ENCODE measurements at places on chromosomes 6 and 20.
A peak's percentile ranks its signal among the peaks of the same experiment; 100 is the strongest.

DNA sequence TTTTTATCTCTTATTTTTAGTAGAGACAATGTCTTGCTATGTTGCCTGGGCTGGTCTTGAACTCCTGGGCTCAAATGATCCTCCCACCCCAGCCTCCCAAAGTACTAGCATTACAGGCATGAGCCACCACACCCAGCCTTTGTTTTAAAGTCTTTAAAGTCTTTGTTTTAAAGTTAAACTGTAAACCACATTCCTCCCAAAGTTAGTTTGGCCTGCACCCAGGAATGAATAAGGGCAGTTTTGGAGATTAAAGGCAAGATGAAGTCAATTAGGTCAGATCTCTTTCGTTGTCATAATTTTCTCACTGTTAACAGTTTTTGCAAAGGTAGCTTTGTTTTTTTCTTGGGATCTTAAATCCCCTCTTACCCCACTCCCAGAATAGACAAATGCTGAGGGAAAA lies 63.8 kb downstream of the UBR2 start:
- DNase-seq = no peak

- DNase-seq = no peak
These were observed 37.8 kb downstream of the RREB1 start for GRCh38 chr6:7145585-7145884.

DNA sequence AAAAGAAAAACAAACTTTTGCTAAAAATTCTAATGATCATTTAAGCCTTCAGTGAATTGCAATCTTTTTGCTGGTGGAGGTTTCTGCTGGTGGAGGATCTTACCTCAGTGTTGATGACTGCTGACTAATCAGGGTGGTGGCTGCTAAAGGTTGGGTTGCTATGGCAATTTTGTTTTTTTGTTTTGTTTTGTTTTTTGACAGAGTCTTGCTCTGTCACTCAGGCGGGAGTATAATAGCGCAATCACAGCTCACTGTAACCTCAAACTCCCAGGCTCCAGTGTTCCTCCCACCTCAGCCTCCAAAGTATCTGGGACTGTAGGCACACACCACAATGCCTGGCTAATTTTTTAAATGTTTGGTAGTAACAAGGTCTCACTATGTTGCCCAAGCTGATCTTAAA lies 94.7 kb downstream of the ANKRD6 start:
- no peak for DNase-seq

GRCh38 chr6:17226786-17227233 lies 54.4 kb upstream of the RBM24 start:
- DNase-seq = no peak

- DNase-seq = no peak
These were observed 56.1 kb downstream of the DCBLD1 start for GRCh38 chr6:117538615-117539014.

GRCh38 chr6:15491255-15491985 lies 171.4 kb downstream of the DTNBP1 start:
- peak; percentile 11 for DNase-seq

GRCh38 chr20:24612799-24613775 lies 143.7 kb downstream of the SYNDIG1 start:
- no peak for DNase-seq

DNA sequence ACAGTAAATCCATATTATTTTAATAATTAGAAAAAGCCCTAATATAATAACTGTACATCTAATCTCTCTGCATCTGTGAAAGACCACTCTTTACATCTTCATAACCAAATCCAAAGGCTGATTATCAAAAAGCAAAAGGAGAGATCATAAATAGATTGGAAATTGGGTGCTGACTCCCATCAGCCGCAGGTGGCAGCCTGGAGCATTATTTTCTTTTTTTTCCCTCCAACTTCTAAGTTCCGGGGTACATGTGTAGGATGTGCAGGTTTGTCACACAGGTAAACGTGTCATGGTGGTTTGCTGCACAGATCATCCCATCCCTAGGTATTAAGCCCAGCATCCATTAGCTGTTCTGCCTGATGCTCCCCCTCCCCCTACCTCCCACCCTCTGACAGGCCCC lies 30.5 kb downstream of the LRP11 start:
- DNase-seq = no peak

DNA sequence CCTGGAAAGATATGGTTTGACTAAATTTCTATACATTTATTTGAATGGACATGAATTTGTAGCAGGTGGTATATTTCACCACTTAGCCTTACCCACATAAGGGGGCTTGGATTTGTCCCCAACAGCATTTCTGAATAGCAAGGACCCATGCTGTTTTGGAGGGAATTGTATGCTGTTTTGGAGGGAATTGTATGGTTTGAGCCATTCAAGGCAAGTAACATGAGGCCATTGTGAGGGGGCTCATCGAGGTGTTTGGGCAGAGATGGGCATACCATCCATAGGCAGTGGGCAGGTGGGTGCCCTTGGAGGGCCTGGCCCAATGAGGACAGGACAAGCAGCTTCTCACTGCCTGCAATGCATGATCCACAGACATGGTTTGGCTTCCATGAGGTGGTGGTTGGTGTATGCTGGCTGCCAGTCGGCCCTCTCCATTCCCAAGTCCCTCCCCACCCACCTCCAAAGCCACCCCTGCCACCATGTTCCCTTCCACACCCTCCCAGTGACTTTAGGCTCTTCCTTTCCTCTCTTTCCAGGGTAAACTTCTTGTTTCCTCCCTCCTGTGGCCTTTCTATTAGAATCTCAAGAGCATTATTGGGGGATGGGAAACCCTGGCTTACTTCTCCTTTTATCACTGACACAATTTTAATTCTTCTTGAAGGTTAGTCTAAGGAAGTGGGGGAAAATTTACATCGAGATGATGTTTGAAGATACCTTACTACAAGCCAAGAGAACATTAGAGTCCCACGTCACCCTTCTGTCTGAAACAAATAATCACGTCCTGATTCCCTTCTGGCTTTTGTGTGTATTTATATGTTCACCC lies 13.2 kb upstream of the PXDC1 start:
- DNase-seq = no peak

- no peak for DNase-seq
These were observed 48.1 kb downstream of the CHMP4B start for GRCh38 chr20:33859157-33859695.

- no peak for DNase-seq
These were observed 271.5 kb upstream of the CDYL start for GRCh38 chr6:4504700-4505099.

GRCh38 chr6:167255918-167256553 lies 35.1 kb upstream of the UNC93A start:
- DNase-seq = no peak

DNA sequence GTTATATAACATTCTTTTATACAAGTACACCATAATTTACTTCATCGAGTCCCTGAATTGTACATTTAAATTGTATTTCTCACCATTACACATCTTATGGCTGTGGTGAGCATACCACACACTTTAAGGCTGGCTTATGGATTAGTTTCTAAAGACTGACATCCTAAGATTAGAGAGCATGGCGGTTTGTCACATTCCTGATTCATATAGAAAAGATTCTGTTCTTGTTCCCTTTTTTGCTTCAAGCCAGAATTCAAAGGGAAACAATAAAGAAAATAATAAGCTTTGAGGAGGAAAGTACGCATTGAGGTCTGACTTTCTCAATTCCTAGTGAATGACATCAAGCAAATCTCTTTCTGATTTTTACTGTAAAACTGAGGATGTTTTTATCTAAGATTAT lies 2.5 kb downstream of the BTN1A1 start:
- DNase-seq = no peak

DNA sequence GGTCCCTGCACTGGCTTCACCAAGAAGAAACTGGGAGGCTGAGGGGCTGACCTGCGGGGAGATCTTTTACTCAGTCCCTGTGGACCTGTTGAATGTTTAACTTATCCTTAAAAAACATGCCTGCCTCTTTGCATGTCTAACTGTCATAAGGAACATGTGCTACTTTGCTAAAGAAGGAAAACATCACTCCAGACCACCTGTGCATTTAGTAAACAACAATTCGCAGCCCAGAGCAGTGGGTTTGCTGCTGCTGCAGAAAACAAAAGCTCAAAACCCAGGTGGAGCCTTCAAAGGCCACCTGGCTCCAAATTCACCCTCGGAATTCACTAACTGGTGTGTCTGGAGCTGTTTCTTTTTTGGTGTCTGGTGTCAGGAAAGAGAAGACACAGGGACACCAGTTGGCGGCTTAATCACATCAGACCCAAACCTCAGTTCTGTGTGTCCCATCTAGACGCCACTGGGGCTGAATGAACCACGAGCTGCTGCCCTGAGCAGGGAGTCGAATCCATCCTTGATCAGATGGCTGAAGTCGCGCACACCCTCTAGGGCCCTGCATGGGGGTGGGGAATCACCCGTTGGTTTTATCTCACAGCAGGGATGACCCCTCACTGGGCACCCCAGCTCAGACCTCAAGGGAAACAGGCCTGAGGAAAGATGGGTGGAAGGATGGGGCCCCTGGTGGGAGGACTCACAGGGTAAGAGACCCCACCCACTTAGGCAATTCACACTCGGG lies 344.3 kb downstream of the PREX1 start:
- no peak for DNase-seq

DNA sequence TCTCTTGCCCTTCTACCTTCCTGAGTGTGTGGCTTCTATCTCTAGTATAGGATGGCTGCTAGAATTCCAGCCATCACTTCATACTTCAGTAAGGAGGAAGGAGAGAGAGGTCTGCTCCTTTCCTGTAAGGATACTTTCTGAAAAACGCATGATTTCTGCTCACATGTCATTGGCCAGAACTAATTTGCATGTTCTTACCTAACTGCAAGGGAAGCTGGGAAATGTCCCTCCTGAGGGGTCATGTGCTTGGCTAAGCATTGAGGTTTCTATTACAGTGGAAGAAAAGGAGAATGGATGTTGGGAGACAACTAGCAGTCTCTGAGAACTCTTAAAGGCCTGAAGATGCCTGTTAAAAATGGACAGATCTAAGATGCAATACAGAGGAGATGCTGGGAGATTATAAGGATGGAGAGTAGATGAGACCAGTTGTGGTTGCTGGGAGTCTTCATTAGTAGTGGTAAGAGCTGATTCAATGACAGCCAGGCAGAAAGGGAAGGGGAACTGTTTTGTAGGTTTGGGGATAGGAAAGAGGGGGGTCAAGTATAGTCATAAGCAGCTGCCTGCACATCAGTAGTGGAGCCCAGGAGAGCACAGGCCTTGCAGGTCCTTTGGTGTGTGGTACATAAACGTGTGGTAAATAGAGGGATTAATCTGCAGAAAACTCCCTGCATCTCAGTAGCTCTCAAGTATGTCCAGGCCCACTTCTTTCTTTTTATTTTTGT lies 20.2 kb downstream of the CDS2 start:
- DNase-seq = no peak

GRCh38 chr6:108169464-108170331 lies 3.9 kb downstream of the NR2E1 start:
- no peak for DNase-seq

DNA sequence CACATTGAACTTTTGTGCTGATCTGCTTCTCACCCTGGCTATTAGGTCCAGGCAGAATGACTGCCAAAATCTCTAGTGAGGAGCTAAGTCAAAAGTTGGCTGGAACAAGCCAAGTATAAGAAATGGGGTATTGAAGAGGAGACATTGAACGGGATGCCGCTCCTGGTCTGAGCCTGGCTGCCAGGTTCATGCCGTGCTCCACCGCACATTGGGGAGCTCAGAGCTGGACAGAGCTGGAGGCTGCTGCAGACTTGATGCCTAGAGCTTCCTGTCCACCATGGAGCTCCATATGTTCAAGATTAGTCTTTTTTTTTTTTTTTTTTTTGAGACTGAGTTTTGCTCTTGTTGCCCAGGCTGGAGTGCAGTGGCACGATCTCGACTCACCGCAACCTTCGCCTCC lies 4.1 kb upstream of the IFT52 start:
- no peak for DNase-seq

DNA sequence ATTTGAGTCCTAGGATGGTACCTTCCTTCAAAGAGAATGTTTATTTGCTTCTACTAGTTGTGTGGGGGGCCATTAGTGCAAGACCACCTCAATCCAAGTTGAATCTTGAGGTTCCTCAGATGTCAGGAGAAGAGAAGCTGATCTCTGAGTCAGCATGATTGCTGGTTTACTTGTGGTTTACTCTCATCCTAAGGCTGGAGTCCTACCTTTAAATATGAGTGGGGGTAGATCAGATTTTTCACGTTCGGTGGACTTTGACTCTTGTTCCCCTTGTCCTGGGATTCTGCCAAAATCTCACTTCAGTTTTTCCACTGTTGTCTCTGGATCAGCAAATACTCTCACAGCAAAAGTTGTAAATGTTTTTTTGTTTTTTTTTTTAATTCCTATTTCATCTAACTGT lies 84.6 kb upstream of the F13A1 start:
- no peak for DNase-seq

- DNase-seq = no peak
These were observed 12.9 kb upstream of the ARMC2 start for GRCh38 chr6:108835218-108835850.

DNA sequence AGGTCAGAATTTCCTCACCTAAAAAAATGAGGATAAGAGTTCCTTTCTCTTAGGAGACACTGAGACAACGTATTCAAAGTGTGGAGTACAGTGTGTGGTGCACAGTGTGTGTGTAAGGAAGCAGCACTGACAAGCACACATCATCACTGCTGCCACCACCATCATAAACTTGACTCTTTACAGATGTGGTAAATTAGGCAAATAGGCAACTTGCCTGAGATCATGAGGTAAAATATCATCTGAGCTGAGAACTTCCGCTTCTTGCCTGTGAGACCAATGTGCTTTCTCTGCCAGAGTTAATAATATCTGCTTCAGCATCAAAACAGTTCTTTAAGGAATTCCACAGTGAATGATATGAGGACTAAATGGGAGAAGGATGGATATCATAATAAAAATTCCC lies 52.7 kb downstream of the LYRM4 start:
- DNase-seq = no peak

DNA sequence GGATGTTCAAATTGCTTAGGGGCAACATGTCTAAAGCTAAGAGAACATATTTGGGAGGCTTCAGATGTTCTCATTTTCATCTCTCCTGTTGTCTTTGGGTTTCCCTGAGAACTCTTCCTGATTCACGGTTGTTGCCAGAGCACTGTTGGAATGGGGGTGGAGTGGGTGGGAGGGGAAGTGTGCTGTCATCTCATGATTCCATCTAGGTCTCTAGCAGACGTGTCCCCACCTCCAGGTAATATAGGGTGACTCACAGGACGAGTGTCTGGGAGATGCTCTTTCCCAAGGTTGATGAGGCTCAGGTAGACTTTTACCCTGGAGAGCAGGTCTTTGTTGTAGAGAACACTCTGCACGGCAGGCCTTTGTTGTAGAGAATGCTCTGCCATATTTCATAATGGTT lies 636.9 kb downstream of the QKI start:
- no peak for DNase-seq

GRCh38 chr6:40701352-40702007 lies 114.3 kb upstream of the LRFN2 start:
- DNase-seq = no peak

DNA sequence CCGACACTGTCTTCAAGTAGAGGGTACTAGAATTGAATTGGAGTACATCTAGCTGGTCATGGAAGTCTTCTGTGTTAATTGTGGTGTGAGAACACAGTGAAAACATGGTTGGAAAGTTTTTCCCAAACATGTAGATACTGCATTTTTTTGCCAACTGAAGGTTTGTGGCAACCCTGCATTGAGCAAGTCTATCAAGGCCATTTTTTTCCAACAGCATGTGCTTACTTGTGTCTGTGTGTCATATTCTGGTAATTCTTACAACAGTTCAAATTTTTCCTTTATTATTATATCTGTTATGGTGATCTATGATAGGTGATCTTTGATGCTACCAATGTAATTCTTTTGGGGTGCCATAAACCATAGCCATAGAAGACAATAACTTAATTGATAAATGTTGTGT lies 147.0 kb downstream of the MYB start:
- DNase-seq = no peak

GRCh38 chr20:4040283-4041179 lies 25.2 kb upstream of the RNF24 start:
- DNase-seq = no peak

- no peak for DNase-seq
These were observed 629.6 kb upstream of the EPHA7 start for GRCh38 chr6:94049001-94049400.

Measured in NCI-H524 treated with DMSO at 0.1 percent for 48 hours (cell line).